ENCODE measurements at places on chromosomes 12 and 14. TPM values are rescaled to one million over a fixed set of nuclear protein-coding genes. Genes with fewer than 3 reads are reported as not detected.

- H3K36me3 ChIP-seq: no peaks in the 10 kb centered on the region
- H3K27me3 ChIP-seq: peaks cover 6% of the 10 kb centered on the region
- no peak overlapping the region for H3K4me3 ChIP-seq
- no peak for DNase-seq
- H3K27ac ChIP-seq: no peak overlapping the region
Observed at GRCh38 chr14:59582161-59582560, 5.5 kb upstream of the CCDC175 start.

- H3K4me3 ChIP-seq: no peak overlapping the region
- H3K27me3 ChIP-seq: no peaks in the 10 kb centered on the region
- H3K4me1 ChIP-seq: peaks cover 43% of the 10 kb centered on the region
- DNase-seq: no peak
Observed at GRCh38 chr12:57749061-57749460, 3.0 kb downstream of the CDK4 start.

The TMEM30B gene
- total RNA-seq: 20.3 TPM

DNA sequence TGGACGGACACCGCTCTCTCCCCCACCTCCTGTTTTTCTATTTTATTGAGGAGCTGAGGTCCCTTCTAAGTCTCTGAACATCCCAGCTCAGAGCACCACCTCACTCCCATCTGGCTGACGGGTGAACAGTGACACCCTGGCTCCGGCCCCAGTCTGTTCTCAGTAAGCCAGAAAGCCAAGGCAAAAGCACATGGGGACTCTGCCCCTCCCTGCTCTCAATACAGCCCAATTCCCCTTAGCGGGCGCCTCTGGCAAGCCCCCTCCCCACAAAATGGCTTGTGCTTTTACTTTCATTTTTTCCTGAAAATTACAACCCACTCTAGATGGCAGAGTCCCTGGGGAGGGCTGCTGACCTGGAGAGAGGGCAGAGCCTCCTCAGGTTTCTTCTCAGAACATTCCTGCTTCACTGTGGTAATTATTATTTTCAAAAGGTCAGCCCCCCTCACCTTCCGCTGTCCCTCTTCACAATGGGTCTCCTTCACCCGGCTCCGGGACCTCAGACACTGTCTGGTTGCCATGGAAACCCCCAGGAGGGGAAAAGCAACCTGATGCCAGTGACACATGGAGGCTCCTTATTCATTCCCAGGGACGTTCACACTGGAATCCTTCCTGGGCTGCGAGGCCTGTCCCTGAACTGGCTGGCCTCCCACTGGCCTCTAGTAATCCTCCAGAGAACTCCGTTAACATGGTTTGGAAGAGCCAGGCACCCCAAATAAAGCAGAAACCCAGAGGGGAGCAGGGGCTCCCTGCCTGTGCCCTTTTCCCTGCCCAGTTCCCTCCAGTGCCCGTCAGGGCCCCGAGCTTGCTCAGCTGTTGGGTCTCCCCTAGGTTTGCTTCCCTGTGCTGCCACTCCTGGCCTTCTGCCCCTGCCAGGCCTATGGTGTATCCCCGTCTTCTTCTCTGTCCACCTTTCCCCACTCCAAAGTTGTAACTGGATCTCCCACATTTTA, 15.9 kb downstream of the COL2A1 start:
- H3K27ac ChIP-seq: no peak overlapping the region
- H3K27me3 ChIP-seq: no peaks in the 10 kb centered on the region
- no peaks in the 10 kb centered on the region for H3K4me1 ChIP-seq
- H3K4me3 ChIP-seq: no peak overlapping the region
- H3K36me3 ChIP-seq: no peaks in the 10 kb centered on the region

The CISTR gene
- not detected for total RNA-seq

The CAPRIN2 gene
- total RNA-seq: 20.4 TPM

DNA sequence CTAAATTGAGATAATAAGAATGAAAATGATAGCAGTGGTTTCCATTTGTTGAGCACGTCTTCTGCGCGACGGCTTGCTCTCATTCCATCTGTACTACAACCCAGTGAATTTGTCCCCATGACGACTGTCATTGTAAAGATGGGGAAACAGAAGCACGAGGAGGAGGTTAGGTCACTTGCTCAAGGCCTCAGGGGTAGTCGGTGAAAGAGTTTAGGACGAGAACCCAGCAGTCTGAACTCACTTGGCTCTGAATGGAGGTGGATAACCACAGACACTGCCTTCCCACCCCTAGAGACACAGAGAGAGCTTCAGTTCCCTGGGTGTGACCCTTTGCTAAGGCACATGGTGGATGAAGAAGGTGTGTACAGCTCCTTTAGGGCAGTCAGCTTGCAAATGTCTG, 30.9 kb upstream of the PLEKHG3 start:
- H3K36me3 ChIP-seq: no peaks in the 10 kb centered on the region
- no peak overlapping the region for H3K4me3 ChIP-seq
- DNase-seq: no peak
- no peaks in the 10 kb centered on the region for H3K27me3 ChIP-seq
- H3K4me1 ChIP-seq: peaks cover 5% of the 10 kb centered on the region
- H3K27ac ChIP-seq: peak overlapping the region; percentile 36

GRCh38 chr12:26684101-26684500, 148.9 kb downstream of the ITPR2 start:
- H3K36me3 ChIP-seq: peaks cover 39% of the 10 kb centered on the region
- H3K4me3 ChIP-seq: no peak overlapping the region
- no peaks in the 10 kb centered on the region for H3K27me3 ChIP-seq

The KRT81 gene
- not detected for total RNA-seq

- no peaks in the 10 kb centered on the region for H3K27me3 ChIP-seq
- no peaks in the 10 kb centered on the region for H3K36me3 ChIP-seq
- H3K4me1 ChIP-seq: peaks cover 33% of the 10 kb centered on the region
- peak; percentile 95 for DNase-seq
- peak overlapping the region; percentile 90 for H3K4me3 ChIP-seq
Observed at GRCh38 chr12:40107098-40107802, 1.4 kb upstream of the SLC2A13 start.

The IL22 gene
- total RNA-seq: not detected

The MED13L gene
- 148 TPM for total RNA-seq

DNA sequence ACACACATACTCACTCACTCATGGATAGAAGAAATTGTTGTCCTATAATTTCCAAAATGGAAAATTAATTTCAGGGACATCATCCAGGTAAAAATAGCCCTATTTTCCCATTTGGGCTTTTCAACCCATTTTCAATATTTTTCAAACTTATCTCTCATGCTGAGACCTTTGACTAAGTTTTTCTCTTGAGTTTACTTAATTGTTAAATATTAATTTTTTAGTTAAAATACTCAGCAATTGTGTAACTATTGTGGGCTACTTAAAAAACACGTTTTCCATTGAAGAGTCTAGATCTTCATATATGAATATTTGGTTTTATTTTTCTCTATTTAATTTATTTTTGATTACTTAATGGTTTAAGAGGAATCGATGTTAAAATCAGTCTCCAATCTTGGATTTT, 14.2 kb upstream of the TAS2R43 start:
- H3K4me3 ChIP-seq: no peak overlapping the region
- no peak overlapping the region for H3K27ac ChIP-seq
- no peak for DNase-seq
- no peaks in the 10 kb centered on the region for H3K4me1 ChIP-seq
- H3K36me3 ChIP-seq: no peaks in the 10 kb centered on the region

DNA sequence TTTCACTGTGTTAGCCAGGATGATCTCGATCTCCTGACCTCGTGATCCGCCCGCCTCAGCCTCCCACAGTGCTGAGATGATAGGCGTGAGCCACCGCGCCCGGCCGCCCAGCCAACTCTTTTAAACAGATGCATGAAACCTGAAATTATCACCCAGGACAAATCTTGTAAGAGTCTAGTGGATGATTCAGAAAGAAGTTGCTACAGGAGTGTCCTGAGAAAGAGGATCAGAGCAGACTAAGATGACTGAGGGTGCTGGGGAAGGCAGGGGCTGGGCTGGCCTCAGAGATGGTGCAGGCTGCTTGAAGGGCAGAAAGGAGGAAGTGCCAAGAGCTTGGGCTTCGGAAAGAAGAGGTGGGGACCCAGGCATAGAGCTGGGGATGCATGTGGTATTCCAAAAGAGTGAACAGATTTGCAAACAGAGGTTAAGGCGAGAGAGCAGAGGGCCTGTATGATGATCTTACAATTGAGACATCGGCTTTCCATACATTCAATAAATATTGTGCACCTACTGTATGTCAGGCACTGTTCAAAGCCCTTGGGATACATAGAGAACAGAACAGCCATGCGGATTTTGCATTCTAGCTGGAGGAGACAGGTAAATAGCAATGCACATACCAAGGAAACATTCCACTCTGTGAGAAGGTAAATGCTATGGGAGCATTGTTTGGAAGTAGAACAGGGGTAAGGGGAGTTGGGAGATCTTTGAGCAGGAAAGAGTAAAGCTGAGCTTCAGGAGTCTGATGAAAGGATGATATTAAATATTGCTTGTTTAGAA, 7.4 kb upstream of the CD9 start:
- no peaks in the 10 kb centered on the region for H3K27me3 ChIP-seq
- H3K4me1 ChIP-seq: peaks cover 28% of the 10 kb centered on the region
- H3K27ac ChIP-seq: no peak overlapping the region
- no peak for DNase-seq
- H3K4me3 ChIP-seq: no peak overlapping the region

DNA sequence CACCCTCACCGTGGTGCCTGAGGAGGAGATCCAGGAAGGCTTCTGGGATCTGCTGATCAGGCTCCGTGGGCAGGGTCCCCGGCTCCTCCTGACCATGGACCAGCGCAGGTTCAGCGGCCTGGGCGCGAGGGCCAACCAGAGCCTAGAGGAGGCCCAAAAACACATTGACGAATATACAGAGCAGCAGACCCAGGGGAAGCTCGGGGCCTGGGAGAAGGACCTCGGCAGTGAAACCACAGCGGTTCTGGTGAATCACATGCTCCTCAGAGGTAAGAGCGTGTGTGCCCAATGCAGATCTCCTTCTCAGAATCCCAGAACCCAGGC, 29.4 kb downstream of the SERPINA3 start:
- no peak overlapping the region for H3K4me3 ChIP-seq
- DNase-seq: no peak
- H3K27me3 ChIP-seq: no peaks in the 10 kb centered on the region
- no peaks in the 10 kb centered on the region for H3K36me3 ChIP-seq
- no peak overlapping the region for H3K27ac ChIP-seq

DNA sequence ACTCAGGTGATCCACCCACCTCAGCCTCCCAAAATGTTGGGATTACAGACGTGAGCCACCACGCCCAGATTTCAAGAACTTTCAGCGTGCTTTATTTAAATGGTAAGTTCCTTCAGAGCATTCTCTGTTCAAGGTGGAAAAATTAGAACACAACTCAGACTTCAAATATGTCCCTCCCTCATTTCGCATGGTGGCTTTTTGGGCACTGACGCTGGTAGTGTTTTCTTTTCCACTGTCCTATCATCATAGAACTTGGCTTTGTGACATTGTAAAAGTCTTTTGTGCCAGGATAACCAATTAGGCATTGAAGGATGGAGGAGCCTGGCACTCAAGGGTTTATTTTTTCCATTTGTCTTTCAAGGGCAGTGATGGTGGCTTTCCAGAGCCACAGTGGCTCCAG, 190.8 kb downstream of the NUAK1 start:
- H3K36me3 ChIP-seq: no peaks in the 10 kb centered on the region
- no peaks in the 10 kb centered on the region for H3K4me1 ChIP-seq
- H3K4me3 ChIP-seq: no peak overlapping the region
- no peak for DNase-seq
- H3K27me3 ChIP-seq: no peaks in the 10 kb centered on the region

The MARS1 gene
- 131 TPM for total RNA-seq

The ERC1 gene
- total RNA-seq: 66.3 TPM

GRCh38 chr12:19215115-19215514, 85.6 kb downstream of the PLEKHA5 start:
- no peaks in the 10 kb centered on the region for H3K36me3 ChIP-seq
- DNase-seq: no peak
- H3K4me3 ChIP-seq: no peak overlapping the region
- no peak overlapping the region for H3K27ac ChIP-seq

GRCh38 chr12:132324173-132324572, 5.2 kb downstream of the GALNT9 start:
- no peak overlapping the region for H3K27ac ChIP-seq
- peaks cover 7% of the 10 kb centered on the region for H3K4me1 ChIP-seq
- H3K4me3 ChIP-seq: no peak overlapping the region
- H3K27me3 ChIP-seq: peaks cover 66% of the 10 kb centered on the region
- no peak for DNase-seq
- no peaks in the 10 kb centered on the region for H3K36me3 ChIP-seq

GRCh38 chr12:8849876-8850275, 27.5 kb downstream of the A2ML1 start:
- H3K36me3 ChIP-seq: no peaks in the 10 kb centered on the region
- H3K27ac ChIP-seq: no peak overlapping the region
- no peak for DNase-seq
- H3K4me1 ChIP-seq: no peaks in the 10 kb centered on the region
- H3K4me3 ChIP-seq: no peak overlapping the region
- H3K27me3 ChIP-seq: no peaks in the 10 kb centered on the region

The LRP1-AS gene
- total RNA-seq: not detected

GRCh38 chr14:92532490-92533163, 19.0 kb downstream of the RIN3 start:
- H3K4me1 ChIP-seq: peaks cover 41% of the 10 kb centered on the region
- H3K4me3 ChIP-seq: no peak overlapping the region
- H3K36me3 ChIP-seq: no peaks in the 10 kb centered on the region
- no peak for DNase-seq
- no peaks in the 10 kb centered on the region for H3K27me3 ChIP-seq

GRCh38 chr12:12086362-12086761, 15.6 kb downstream of the BCL2L14 start:
- no peak for DNase-seq
- H3K4me1 ChIP-seq: peaks cover 6% of the 10 kb centered on the region
- no peak overlapping the region for H3K27ac ChIP-seq
- no peak overlapping the region for H3K4me3 ChIP-seq
- no peaks in the 10 kb centered on the region for H3K36me3 ChIP-seq

GRCh38 chr12:1115484-1116231, 124.6 kb downstream of the ERC1 start:
- no peak for DNase-seq
- H3K27me3 ChIP-seq: no peaks in the 10 kb centered on the region
- no peak overlapping the region for H3K27ac ChIP-seq
- no peaks in the 10 kb centered on the region for H3K4me1 ChIP-seq
- H3K4me3 ChIP-seq: no peak overlapping the region
- peaks cover 12% of the 10 kb centered on the region for H3K36me3 ChIP-seq

The DCN gene
- 843 TPM for total RNA-seq

The SNAPC1 gene
- 6.2 TPM for total RNA-seq

The LMNTD1 gene
- 2.6 TPM for total RNA-seq

- H3K36me3 ChIP-seq: peaks cover 14% of the 10 kb centered on the region
- no peak overlapping the region for H3K27ac ChIP-seq
- no peak for DNase-seq
Observed at GRCh38 chr14:75723716-75724115, 62.7 kb downstream of the TTLL5 start.

All from lower lobe of right lung (tissue), 2 donors.